ENCODE measurements at places on chromosomes 1 and 21.

GRCh38 chr1:3192361-3192760, 123.4 kb downstream of the PRDM16 start:
- no peak for DNase-seq

GRCh38 chr1:18266391-18266790, 158.8 kb downstream of the IGSF21 start:
- DNase-seq = no peak

GRCh38 chr1:241822846-241823245, 25.2 kb upstream of the EXO1 start:
- no peak for DNase-seq

DNA sequence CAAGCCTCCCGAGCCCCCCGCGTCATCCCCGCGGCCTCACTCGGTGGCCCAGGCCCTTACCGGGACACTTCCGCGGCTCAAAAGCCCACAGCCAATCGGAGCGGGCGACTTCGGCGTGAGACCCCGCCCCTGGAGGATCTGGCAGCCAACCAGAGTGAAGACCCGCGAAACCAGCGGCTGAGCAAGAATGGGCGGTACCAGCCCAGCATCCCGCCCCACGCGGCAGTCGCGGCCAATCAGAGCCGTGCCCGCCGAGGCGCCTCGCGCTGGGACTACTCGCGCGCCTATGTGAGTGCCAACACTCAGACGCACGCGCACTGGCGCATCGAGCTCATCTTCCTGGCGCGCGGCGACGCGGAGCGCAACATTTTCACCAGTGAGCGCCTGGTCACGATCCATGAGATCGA, 22.5 kb downstream of the DISP3 start:
- no peak for DNase-seq

- no peak for DNase-seq
These were observed 482.9 kb downstream of the PTBP2 start for GRCh38 chr1:97204468-97204867.

GRCh38 chr1:160576390-160576789, 2.9 kb downstream of the CD84 start:
- DNase-seq = no peak

GRCh38 chr1:56374026-56374974, 205.1 kb downstream of the PLPP3 start:
- DNase-seq = no peak

- DNase-seq = peak; percentile 8
These were observed 155.2 kb downstream of the DMRTA2 start for GRCh38 chr1:50268049-50268448.

DNA sequence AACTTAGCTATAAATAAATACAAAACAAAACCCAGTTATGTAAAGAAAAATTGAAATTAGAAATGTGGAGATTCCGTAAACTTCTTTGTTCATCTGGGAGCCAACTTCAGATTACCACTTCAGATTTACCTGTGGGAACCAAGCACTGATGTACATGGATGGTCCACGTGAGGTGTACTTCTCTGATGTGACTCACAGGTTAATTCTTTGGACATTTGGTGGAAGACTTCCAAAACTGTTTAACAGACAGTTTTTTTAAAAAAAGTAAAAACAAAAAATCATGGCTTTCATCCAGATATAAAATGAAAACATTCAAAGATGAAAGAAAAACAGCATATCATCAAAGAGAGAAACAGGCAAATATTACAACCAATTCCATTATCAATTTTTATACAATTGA, 92.0 kb downstream of the MAST2 start:
- DNase-seq = no peak

GRCh38 chr1:43836267-43836951, 97.2 kb upstream of the ARTN start:
- peak; percentile 24 for DNase-seq

GRCh38 chr1:94037392-94038229, 83.3 kb downstream of the ABCA4 start:
- no peak for DNase-seq

GRCh38 chr1:101259744-101260148, 22.9 kb downstream of the S1PR1 start:
- peak; percentile 55 for DNase-seq

- DNase-seq = no peak
These were observed 4.8 kb downstream of the VASH2 start for GRCh38 chr1:212955098-212955497.

- no peak for DNase-seq
These were observed 678.5 kb downstream of the USP25 start for GRCh38 chr21:16408280-16408679.

- DNase-seq = no peak
These were observed 166.7 kb downstream of the CLIC6 start for GRCh38 chr21:34835526-34835925.

- peak; percentile 60 for DNase-seq
These were observed 2.4 kb downstream of the PLPP3 start for GRCh38 chr1:56576880-56577405.

DNA sequence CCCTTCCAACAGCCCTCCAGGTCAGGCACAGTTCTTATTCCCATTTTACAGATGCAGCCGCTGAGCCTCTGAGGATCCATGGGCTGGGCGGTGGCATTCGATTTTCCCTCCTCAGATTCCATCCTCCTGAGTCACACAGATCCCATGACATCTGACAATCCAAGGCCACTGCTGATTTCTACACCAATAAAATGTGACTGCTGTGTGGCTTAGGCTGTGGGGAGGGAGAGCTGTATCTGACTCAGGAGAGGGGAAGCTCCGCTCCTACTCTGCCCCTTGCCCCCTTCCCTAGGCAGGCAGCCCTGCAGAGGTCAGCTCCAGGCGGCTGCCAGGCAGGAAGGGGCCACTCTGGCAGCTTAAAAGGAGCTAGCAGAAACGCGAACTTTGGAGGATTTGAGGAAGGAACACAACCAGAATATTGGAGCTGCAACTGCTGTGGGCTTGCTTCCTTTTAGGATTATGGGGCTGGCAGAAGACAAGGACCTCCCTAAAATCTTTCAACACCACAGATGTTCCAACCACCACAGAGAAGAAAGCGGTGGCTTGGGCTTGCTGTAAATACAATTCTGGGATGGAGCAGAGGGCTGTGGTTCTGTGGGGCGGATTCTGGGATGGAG, 50.0 kb downstream of the MRPL37 start:
- DNase-seq = peak; percentile 89

DNA sequence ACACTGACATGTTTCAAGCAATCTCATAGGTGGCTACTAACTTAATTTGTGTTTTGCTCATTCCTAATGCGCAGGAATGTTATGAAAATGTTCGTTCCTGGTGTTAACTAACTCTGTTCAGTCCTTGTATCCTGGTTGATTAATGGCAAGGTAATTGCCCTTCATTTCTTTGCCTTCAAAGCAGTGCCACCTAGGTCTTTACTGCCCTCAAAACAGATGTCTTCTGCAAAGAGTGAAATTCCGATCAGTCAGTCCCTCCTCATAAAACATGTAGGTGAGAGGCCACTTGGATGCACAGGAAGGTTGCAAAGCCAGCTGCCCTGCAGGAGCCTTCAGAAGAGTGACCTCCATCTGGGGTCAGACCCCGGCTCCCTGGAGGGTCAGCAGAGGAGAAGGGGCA, 179.4 kb downstream of the KIF26B start:
- DNase-seq = no peak

GRCh38 chr1:181911715-181912114, 149.8 kb downstream of the ZNF648 start:
- no peak for DNase-seq

GRCh38 chr1:206895325-206895724, 1.9 kb upstream of the IL24 start:
- DNase-seq = no peak

- peak; percentile 49 for DNase-seq
These were observed 165.9 kb downstream of the SDCCAG8 start for GRCh38 chr1:243421784-243422183.

- no peak for DNase-seq
These were observed 104.5 kb downstream of the CENPF start for GRCh38 chr1:214707306-214708087.

- DNase-seq = no peak
These were observed 89.1 kb downstream of the SMYD3 start for GRCh38 chr1:246417813-246418564.

DNA sequence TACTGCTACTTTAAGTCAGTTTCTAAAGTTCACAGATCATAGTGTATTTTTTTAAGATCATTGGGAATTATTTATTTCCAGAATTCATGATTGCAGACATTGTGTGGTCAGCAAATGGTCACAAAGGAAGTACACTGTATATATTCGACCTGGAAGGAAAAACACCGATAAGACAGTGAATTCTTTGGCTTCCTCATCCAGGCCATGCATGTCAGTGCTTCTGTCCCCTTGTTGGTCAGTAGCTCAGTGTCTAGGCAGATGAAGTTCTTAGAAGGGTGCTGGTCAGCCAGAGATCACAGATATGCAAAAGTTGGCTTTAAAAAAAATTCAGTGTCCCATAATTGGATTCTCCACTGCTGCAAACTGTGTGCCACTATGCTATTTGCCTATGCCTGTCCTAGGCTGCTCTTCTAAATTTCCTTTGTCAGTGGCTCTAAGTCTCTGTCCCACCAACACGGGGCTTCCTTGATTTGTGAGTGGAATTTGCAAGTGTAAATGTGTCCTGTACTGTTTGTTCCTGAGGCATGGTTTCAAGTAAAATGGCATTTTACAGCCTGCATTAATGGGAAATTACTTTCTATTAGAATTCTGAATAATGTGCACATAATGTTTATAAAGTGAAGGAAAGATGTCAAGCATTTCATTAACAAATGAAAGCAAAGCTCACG, 12.0 kb upstream of the VAMP4 start:
- DNase-seq = no peak

GRCh38 chr1:6646499-6647148, 22.0 kb downstream of the THAP3 start:
- DNase-seq = peak; percentile 72

- DNase-seq = no peak
These were observed 22.3 kb upstream of the HSPA13 start for GRCh38 chr21:14405225-14405624.

GRCh38 chr1:32718527-32718926, 16.0 kb upstream of the SYNC start:
- DNase-seq = no peak

DNA sequence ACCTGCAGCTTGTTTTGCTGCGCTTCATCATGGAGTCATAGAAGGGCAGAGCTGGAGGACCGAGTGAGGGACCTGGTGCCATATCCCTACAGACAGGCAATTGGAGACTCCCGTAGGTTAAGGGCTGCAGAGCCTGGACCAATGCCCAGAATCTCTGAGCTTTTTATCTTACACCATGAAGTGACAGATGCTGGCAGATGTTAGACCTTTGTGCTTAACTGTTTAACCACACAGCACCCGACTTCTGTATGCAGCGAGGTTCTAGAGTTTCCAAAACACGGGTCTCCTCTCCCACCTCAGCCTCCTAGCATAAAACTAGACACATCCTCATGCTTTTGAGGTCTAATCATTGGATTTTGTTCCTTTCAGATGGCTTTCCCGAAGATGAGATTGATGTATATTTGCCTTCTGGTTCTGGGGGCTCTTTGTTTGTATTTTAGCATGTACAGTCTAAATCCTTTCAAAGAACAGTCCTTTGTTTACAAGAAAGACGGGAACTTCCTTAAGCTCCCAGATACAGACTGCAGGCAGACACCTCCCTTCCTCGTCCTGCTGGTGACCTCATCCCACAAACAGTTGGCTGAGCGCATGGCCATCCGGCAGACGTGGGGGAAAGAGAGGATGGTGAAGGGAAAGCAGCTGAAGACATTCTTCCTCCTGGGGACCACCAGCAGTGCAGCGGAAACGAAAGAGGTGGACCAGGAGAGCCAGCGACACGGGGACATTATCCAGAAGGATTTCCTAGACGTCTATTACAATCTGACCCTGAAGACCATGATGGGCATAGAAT, 47.6 kb downstream of the B3GALT5 start:
- DNase-seq = no peak

GRCh38 chr1:183871142-183871541, 66.2 kb downstream of the RGL1 start:
- no peak for DNase-seq

DNA sequence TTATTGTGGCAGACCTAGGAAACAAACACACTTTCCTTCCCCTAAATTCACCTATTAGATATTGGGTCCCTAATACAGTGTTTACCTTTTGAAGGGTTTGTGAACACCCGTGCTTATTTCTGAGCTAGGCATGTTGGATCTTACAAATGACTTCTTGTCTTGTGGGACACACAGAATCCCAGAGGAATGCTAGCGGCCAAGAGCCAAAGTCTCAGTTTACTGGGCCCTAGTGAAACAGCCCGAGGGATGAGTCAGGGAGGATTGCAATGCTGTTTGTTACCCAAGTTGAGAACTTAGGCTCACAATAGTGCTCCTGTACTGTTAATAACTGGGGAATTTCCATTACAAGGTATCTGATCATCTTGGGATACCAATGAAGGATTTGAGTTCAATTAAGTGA, 100.1 kb upstream of the AKT3 start:
- DNase-seq = no peak

DNA sequence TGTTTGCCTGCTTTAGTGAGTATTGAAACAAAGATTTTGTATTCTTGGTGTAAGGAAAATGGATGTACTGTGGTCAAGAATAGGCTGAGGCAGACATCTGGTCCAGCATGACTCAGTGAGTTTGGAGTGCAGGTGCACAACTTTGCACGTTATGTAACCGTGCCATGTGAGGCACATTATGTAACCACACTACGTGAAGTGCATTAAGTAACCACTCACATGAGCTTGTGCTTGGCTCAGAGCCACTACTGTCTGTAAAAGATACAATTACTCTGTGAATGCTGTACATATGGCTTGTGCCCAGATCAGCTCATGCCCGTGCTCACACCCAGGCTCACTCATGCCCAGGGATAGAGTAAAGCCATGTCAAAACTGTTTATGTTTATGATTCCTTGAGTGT, 216.8 kb downstream of the CTH start:
- DNase-seq = no peak

DNA sequence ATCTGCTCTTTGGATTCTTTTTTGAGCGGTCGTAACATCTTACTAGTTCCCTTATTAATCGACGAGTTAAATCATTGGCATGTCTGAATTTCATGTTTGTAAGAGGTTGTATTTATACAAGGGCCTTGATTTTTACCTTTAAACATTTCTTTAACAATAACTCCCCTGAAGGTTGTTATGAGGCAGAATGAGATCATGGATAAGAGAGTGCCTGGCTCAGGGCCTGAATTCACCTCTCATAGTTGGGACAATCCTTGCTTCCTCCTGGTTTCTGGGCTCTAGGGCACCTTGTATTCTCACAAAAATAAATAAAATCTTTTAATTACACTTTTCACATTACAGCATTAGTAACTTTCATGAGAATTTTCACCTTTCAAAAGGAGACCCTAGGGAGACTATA, 55.4 kb downstream of the MDM4 start:
- no peak for DNase-seq

- DNase-seq = no peak
These were observed 24.0 kb upstream of the HYI start for GRCh38 chr1:43477716-43478115.

- DNase-seq = no peak
These were observed 12.8 kb upstream of the CYP2J2 start for GRCh38 chr1:59939393-59939792.

GRCh38 chr1:176391621-176392020, 71.4 kb upstream of the PAPPA2 start:
- no peak for DNase-seq

- DNase-seq = no peak
These were observed 626 bp upstream of the HLCS start for GRCh38 chr21:36966821-36967768.

- no peak for DNase-seq
These were observed 39.5 kb downstream of the CRB1 start for GRCh38 chr1:197307551-197307950.

GRCh38 chr1:111943846-111944749, 45.4 kb downstream of the KCND3 start:
- DNase-seq = no peak
